ENCODE measurements at places on chromosomes 2 and 18.

GRCh38 chr2:186848873-186849578 is at the start of gene ZSWIM2:
ZSWIM2 (minus strand) TSS chr2:186849170; CDS start chr2:186849130, 40 bp downstream.
- H3K27me3 ChIP-seq = no peaks in the 10 kb centered on the region
- H3K4me3 ChIP-seq = peak within 1 kb of the TSS; percentile 64
- H3K4me1 ChIP-seq = peaks cover 8% of the 10 kb centered on the region
- H3K36me3 ChIP-seq = no peaks in the 10 kb centered on the region

- no peak for DNase-seq
- no peaks in the 10 kb centered on the region for H3K27me3 ChIP-seq
- H3K4me3 ChIP-seq = no peak overlapping the region
- peaks cover 37% of the 10 kb centered on the region for H3K4me1 ChIP-seq
- H3K36me3 ChIP-seq = peaks cover 8% of the 10 kb centered on the region
- peak overlapping the region; percentile 91 for H3K27ac ChIP-seq
Measured at GRCh38 chr2:43425659-43426058, 170.2 kb downstream of the THADA start.

- H3K27ac ChIP-seq = no peak overlapping the region
- no peak overlapping the region for H3K4me3 ChIP-seq
- H3K36me3 ChIP-seq = no peaks in the 10 kb centered on the region
- H3K27me3 ChIP-seq = peaks cover 2% of the 10 kb centered on the region
- H3K4me1 ChIP-seq = no peaks in the 10 kb centered on the region
- DNase-seq = no peak
Measured at GRCh38 chr2:229342376-229342775, 71.3 kb upstream of the PID1 start.

- H3K4me1 ChIP-seq = peaks cover 13% of the 10 kb centered on the region
- peak; percentile 88 for DNase-seq
- no peaks in the 10 kb centered on the region for H3K36me3 ChIP-seq
- H3K27ac ChIP-seq = no peak overlapping the region
Measured at GRCh38 chr2:80050246-80050645, 254.3 kb downstream of the LRRTM1 start.

DNA sequence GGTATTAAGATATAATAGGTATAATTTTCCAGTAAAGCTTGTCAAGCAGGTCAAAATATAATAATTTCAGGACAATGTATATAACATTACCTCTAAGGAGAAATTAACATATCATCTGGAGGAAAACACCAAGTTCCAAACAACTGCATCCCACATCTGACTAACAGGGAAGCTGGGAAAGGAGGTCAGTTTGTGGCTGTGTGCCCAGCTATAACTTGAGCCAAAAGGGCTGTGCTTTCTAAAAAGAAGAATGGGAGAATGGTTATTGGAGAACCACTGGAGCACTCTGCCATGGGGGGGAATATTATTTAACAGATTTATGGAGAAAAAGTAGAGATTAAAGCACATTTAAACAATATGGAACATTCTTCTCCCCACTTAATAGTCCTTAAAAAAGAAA is 390.6 kb upstream of the PKDCC start:
- no peak overlapping the region for H3K27ac ChIP-seq
- DNase-seq = no peak
- no peak overlapping the region for H3K4me3 ChIP-seq
- H3K27me3 ChIP-seq = no peaks in the 10 kb centered on the region
- H3K4me1 ChIP-seq = no peaks in the 10 kb centered on the region
- no peaks in the 10 kb centered on the region for H3K36me3 ChIP-seq

DNA sequence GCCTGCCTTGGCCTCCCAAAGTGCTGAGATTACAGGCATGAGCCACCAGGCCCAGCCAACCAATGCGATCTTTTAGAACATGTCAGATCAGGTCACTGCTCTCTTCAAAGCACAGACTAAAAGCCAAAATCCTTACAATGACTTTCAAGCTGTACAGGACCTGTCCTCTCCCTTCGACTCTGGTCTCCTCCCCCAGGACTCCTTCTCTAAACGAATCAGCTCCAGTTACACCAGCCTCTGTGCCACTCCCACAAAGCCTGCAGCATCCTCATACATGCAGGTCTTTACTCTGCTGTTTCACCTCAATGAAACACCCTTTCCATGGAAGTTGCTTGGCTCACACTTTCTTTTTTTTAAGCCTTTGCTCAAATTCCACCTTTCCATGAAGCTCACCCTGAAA is 436.0 kb downstream of the METTL4 start:
- H3K27me3 ChIP-seq = no peaks in the 10 kb centered on the region
- no peaks in the 10 kb centered on the region for H3K4me1 ChIP-seq
- DNase-seq = no peak
- H3K36me3 ChIP-seq = no peaks in the 10 kb centered on the region
- H3K27ac ChIP-seq = no peak overlapping the region
- no peak overlapping the region for H3K4me3 ChIP-seq

Data from common myeloid progenitor, CD34-positive (primary cell).